Stimulated activated CD4-positive, alpha-beta T cell treated with anti-CD3 and anti-CD28 coated beads, Interleukin-12 subunit alpha, Interleukin-12 subunit beta, amount 100 ng/mL, for 48 hours (primary cell): ENCODE measurements at places on chromosomes 3 and 15.

DNA sequence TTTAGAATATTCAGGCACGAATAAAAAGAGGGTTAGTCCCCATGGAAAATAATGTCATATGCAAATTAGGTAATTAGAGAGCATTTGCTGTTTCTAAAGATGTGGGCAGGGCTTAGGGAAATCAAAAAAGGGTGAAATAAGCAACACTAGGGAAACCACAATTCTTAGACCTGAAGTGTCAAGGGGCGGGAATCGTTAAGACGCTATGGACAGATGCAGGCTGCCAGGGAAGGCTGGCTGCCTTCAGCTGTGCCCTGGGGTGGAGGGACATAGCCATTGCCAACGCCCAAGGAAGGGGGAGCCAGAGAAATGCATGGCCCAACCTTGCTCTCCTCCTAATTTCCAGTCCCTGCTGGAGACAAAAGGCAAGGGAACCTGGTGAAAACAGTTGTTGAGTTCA lies 141.7 kb upstream of the PROK2 start:
- no peak for DNase-seq

DNA sequence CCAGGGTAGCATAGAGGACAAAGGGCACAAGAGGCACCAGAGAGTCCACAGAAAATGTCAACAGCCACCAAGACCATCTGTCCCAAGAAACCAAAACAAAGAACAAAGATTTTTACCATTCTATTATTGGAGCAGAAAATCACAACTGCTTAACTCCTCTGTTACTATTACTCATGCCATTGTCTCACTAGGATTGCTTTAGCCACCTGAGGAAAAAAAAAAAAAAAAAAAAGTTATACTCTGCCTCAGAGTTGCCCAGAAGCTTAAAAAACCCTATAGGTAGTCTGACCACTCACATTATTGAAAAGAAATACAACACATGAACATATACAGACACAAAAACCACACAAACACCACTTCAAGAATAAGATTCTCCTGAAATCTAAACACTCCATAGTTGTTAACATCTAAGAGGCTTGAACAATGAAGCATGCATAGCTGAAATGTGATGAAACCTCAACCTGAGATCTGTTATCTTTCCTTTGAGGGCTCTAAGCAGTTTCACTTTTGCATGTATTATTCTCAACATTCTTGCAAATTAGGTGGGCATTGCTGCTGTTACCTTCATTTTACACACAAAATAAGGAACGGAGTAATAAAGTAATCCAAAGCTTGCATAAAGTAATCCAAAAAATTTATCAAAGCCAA lies 85.4 kb downstream of the IGSF11 start:
- no peak for DNase-seq

GRCh38 chr15:35055416-35056105 lies 29.5 kb downstream of the NANOGP8 start:
- DNase-seq, result no peak

DNA sequence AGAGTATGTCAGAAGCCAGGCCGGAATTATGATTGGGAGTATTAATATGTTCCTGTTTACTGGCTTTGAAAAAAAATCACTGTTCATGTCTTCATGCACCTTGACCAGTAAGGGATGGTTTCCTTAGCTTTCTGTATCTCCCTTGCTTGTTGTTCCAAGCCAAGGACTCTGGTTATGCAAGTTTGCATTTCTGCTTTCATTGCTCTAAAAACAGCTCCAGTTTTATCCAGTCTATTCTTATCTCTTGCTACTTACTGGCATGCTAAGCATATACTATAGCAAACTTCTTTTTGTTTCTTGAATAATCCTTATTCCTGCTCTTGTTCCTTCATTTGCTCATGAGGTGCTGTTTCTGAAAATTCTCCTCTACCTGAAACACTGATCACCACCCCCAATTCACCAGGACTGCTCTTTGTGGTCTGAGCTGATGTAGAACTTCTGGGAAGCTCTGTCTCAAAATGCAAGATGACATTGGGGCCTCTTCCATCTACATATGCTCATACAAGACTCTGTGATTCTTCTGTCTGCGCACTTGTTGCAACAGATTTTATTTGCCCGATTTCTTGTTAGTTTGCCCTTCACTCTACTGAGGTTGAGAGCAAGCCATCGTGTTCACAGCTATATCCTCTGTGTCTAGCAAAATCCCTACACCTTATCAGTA lies 173.0 kb downstream of the EBLN2 start:
- DNase-seq, result no peak

GRCh38 chr15:29312387-29312786 lies 42.8 kb upstream of the NSMCE3 start:
- no peak for DNase-seq
